ENCODE measurements at places on chromosomes 16 and 17.

GRCh38 chr16:49588729-49589384, 215.3 kb downstream of the C16orf78 start:
- peak; percentile 10 for DNase-seq
- H3K4me1 ChIP-seq, result no peaks in the 10 kb centered on the region
- no peak overlapping the region for H3K27ac ChIP-seq
- H3K27me3 ChIP-seq, result no peaks in the 10 kb centered on the region

DNA sequence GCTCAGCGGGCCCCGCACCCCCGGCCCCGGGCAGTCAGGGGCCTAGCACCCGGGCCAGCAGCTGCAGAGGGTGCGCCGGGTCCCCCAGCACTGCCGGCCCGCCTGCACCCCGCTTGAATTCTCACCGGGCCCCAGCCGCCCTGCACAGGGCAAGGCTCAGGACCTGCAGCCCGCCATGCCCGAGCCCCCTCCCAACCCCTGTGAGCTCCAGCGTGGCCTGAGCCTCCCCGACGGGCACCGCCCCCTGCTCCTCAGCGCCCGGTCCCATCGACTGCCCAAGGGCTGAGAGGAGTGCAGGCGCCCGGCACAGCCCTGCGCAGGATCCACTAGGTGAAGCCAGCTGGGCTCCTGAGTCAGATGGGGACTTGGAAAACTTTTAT, 1.7 kb upstream of the BRCA1 start:
- no peaks in the 10 kb centered on the region for H3K36me3 ChIP-seq
- no peak overlapping the region for H3K4me3 ChIP-seq
- H3K4me1 ChIP-seq, result peaks cover 17% of the 10 kb centered on the region
- no peaks in the 10 kb centered on the region for H3K27me3 ChIP-seq
- no peak for DNase-seq
- no peak overlapping the region for H3K27ac ChIP-seq

GRCh38 chr16:65061935-65062518, 59.8 kb downstream of the CDH11 start:
- H3K4me1 ChIP-seq, result no peaks in the 10 kb centered on the region
- H3K27ac ChIP-seq, result no peak overlapping the region
- no peaks in the 10 kb centered on the region for H3K36me3 ChIP-seq
- no peaks in the 10 kb centered on the region for H3K27me3 ChIP-seq
- DNase-seq, result no peak

- H3K27ac ChIP-seq, result no peak overlapping the region
- H3K27me3 ChIP-seq, result no peaks in the 10 kb centered on the region
- no peaks in the 10 kb centered on the region for H3K36me3 ChIP-seq
- no peaks in the 10 kb centered on the region for H3K4me1 ChIP-seq
- DNase-seq, result no peak
- no peak overlapping the region for H3K4me3 ChIP-seq
These were observed 171.1 kb downstream of the CDH11 start for GRCh38 chr16:64950731-64951130.

- H3K27ac ChIP-seq, result no peak overlapping the region
- no peaks in the 10 kb centered on the region for H3K4me1 ChIP-seq
- no peaks in the 10 kb centered on the region for H3K27me3 ChIP-seq
- H3K36me3 ChIP-seq, result no peaks in the 10 kb centered on the region
- DNase-seq, result no peak
- no peak overlapping the region for H3K4me3 ChIP-seq
These were observed 44.3 kb downstream of the XYLT1 start for GRCh38 chr16:17426451-17426850.

DNA sequence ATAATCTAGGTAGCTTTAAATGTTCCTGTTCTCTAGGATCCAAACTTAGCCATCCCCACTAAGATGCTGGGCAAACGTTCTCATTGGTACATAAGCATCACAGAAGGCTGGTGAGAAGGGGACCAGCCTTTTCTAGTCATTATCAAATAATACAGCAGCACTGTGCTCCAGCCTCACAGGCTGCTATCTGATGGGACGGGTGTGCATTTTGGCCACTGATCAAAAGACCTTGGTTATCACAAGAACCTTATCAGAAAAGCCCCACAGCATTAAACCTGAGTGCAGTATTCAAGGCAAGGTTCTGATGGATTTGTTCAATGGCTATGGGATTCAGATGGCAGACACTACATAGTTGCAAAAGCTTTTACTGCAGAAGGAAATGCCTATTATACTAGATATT, 19.1 kb upstream of the KPNB1 start:
- no peaks in the 10 kb centered on the region for H3K4me1 ChIP-seq
- H3K4me3 ChIP-seq, result no peak overlapping the region
- no peaks in the 10 kb centered on the region for H3K36me3 ChIP-seq
- DNase-seq, result no peak
- no peaks in the 10 kb centered on the region for H3K27me3 ChIP-seq
- no peak overlapping the region for H3K27ac ChIP-seq

DNA sequence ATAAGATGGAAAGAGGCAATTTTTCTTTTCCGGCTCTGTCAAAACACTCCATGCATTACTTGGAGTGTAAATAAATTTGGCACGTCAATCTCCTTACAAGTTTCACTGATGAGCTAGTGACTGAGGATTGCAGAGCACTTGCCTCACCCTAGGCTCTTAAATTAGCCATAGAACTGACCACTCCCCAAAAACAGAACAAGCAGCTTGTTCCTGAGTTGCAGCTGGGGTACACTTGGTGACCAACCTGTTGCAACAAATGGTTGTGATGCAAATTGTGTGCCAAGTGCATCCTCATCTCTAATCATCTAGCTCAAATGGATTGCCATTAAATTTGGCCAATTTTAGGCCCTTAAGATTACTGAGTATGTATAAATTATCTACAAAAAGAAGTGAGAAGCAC, 67.0 kb downstream of the CACNG1 start:
- H3K36me3 ChIP-seq, result no peaks in the 10 kb centered on the region
- H3K4me3 ChIP-seq, result no peak overlapping the region
- DNase-seq, result no peak
- no peak overlapping the region for H3K27ac ChIP-seq
- no peaks in the 10 kb centered on the region for H3K27me3 ChIP-seq

DNA sequence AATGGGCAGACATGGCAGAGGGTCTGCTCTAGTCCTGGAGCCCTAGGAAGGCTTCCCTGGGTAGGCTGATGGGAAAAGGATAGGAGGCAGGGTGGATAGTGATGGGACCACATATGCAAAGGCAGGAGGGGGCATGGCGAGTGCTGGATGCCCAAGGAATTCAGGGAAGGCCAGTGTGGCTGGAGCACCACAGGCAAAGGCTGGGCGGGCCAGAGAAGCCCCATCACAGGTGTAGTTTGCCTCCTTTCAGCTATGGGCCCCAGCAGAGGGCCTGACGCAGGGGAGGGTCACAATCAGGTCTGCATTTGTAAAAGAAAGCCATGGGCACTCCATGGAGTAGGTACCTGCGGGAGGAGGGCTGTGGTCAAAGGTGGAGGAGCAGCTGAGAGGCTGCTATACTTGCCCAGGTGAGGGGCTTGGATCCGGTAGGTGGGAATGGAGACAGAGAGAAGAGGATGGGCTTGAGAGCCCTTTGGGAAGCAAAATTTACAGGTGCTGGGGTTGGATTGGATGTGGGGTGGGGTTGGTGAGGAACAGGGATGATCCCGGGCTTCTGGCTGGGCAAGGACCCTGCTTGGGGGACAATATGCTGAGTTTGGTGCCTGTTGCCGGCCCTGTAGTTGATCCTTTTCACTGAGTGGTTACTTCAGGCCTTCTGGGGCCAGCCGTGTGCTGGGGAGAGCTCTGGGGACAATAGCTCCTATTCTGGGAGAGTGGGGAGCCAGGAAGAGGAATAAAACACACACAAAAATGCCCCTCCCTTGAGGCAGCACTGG, 6.5 kb upstream of the COL1A1 start:
- no peak for DNase-seq
- no peak overlapping the region for H3K4me3 ChIP-seq
- H3K27me3 ChIP-seq, result peaks cover 7% of the 10 kb centered on the region
- no peaks in the 10 kb centered on the region for H3K36me3 ChIP-seq
- H3K4me1 ChIP-seq, result peaks cover 9% of the 10 kb centered on the region

DNA sequence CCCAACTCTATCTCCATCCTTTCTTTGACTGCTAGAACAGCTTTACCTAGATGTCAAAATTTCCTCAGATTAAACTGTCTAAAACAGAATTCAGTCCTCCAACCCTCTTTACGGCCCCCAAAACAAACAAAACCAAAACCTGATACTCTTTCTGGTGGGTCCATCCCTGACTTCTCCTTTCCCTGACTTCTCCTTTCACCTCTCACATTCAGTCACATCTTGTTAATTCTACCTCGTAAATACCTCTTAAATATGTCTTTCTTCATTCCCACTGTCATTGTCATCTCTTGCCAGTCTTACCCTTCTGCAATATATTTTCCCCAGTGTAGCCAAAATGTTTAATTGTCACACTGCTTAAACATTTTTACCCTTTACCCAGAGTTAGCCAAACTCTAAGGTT, 4.6 kb downstream of the PPM1E start:
- H3K27me3 ChIP-seq, result no peaks in the 10 kb centered on the region
- no peak overlapping the region for H3K4me3 ChIP-seq
- no peaks in the 10 kb centered on the region for H3K36me3 ChIP-seq

DNA sequence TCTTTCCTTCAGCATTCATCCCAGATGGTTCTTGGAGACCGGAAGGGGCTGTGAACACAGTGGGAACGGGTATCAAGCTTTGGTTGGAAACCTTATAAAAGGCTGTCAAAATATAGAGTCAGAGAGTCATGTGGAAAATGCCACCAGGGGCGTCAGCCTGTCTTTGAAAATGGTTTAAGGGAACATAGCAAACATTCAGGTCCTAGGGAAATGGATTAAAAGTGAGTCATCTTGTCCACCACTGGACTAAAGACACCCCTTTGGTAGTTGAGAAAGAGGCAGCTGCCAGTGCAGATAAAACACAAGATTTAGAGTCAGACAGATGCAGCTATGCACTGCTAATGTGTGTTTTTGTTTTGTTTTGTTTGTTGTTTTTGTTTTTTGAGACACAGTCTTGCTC, 47.8 kb upstream of the BCO1 start:
- H3K27me3 ChIP-seq, result no peaks in the 10 kb centered on the region
- DNase-seq, result no peak
- H3K27ac ChIP-seq, result no peak overlapping the region
- H3K36me3 ChIP-seq, result no peaks in the 10 kb centered on the region

- no peak for DNase-seq
- H3K4me1 ChIP-seq, result peaks cover 8% of the 10 kb centered on the region
- H3K4me3 ChIP-seq, result no peak overlapping the region
- no peaks in the 10 kb centered on the region for H3K36me3 ChIP-seq
These were observed 49.9 kb upstream of the MAP3K14 start for GRCh38 chr17:45366691-45367090.

DNA sequence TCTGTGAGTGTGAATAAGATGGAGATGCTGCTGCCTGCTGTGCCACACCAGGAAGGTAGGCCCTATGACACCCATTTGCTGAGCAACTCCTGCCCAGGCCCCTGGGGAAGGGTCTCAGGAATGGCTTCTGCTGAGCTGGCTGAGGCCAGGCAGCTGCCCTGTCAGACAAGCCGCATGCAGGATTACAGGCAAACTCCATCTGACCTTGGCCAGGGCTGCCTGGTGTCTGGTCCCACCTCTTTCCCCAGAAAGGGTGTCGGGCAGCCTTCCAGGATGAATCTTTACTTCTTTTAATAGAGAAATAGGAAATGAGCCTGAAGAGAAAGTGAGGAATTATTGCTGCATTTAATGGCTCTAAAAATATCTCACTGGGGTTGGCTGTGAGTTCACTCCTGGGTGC, 182.5 kb downstream of the IRX5 start:
- H3K27ac ChIP-seq, result no peak overlapping the region
- H3K4me3 ChIP-seq, result no peak overlapping the region
- no peaks in the 10 kb centered on the region for H3K27me3 ChIP-seq
- no peaks in the 10 kb centered on the region for H3K4me1 ChIP-seq

DNA sequence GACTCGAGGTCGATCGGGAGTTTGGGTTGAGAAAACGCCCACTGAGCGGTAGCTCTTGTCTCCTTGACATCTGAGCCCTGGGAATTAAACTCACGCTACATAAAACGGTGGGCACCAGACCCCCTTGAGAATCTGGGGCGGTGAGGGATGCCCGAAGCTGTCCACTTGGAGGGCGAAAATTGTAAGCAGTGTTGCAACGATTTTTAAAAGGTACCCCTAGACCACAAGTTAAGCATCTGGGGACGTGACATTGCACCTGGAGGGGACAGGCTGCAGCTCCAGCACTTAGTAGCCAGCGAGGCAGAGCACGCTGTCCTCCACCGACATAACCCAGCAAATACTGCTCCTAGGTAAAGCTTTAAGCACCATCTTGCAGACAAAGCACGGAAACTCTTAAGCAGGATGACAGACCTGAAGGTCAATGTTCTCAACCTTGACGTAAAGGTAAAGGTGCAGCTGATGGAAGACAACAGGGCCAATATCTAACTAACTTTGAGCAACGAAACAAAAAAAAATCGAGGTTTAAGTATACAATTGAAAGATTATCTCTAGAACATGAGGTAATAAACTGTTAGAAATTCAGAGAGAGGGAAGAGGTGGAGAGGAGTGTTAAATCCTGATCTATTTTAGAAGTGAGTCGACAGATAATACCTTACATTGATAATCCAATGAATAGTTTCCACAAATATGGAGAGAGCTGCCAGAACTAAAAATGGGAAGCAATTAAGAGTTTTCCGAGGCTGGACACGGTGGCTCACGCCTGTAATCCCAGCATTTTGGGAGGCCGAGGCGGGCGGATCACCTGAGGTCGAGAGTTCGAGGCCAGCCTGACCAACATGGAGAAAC, 921 bp upstream of the CDR2 start:
- H3K4me3 ChIP-seq, result peak overlapping the region; percentile 80
- H3K36me3 ChIP-seq, result no peaks in the 10 kb centered on the region

DNA sequence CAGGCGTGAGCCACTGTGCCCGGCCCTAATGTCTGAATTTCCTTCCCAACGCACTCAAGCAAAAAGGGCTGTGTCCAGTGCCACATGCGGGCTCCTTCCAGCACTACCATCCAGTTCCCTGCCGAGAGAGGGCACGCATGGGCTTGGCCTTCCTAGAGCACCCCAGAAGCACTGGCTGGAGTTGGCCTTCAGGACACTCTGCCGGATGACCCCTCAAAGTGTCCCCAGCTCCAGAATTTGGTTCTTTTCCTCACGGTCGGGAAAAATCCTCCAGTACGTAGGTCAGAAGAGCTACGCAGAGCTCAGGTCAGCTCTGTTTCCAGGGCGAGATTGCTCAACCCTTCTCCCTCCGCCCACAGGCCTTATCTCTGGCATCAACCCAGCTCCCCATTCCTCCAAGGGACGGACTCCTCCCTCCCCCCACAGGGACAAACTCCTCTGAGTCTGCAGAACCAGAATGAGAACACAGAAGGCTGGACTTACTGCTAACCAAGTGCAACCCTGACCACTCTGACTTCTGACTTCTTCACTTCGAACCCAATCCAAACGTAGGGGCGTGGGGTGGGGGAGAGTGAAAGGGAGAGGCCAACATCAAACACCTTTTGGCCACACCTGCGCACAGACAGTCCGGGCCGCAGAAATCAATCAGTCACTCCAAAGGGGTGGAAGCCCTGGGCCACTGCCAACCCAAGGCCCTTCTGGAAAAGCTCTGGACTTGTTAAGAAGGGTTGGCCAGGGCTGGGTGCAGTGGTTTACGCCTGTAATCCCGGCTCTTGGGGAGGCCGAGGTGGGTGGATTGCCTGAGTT, 3.6 kb downstream of the CDC42EP4 start:
- peak; percentile 97 for DNase-seq
- no peaks in the 10 kb centered on the region for H3K27me3 ChIP-seq
- no peaks in the 10 kb centered on the region for H3K36me3 ChIP-seq
- H3K4me3 ChIP-seq, result no peak overlapping the region
- peaks cover 66% of the 10 kb centered on the region for H3K4me1 ChIP-seq

All from adrenal gland (tissue), 19 donors.